RPMI8226 (cell line): ENCODE measurements at places on chromosomes 3 and 15.

- DNase-seq = peak; percentile 25
Observed at GRCh38 chr3:9028134-9028533, 64.9 kb upstream of the RAD18 start.

DNA sequence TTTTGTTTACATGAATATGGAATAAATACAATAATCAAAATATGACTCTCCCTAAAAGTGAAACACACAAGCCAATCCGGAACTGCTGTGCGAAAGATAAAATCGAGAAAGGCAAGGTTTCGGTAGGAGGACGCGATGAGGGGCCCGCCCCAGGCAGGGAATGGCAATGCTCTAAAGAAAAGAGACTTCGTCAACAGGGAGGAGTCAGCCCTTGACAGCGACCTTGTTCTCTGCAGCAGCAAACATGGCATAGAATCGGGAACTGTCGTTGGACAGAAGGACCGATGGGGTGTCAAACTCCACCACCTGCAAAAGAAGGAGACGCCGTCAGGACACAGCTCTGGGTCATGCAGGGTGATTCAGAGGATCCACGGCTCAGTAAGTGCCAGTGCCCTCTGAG lies 36.4 kb upstream of the PARL start:
- DNase-seq = no peak

DNA sequence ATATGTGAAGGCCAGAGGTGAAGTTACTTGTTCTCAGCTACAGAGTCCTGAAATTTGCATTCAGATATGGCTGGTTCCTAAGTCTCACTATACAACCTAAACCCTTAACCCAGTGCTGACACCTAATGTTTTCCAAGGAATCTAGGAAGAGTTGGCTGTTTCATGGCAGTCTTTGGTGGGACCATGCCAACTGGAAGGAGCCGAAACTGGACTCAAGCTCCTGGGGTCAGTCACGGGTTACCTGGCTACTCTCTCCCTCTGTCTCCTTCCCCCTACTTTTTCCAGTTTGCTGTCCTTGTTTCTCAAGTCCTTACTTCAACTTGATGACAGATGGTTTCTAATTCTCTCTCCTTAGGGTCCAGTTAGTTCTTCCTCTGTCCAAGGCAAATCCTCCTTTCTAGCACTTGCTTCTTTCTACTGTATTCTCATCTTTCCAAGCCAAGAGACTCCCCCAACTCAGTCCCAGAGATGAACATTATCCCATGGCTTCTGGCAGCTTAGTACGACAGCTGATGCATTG lies 88.6 kb upstream of the COL6A5 start:
- no peak for DNase-seq

DNA sequence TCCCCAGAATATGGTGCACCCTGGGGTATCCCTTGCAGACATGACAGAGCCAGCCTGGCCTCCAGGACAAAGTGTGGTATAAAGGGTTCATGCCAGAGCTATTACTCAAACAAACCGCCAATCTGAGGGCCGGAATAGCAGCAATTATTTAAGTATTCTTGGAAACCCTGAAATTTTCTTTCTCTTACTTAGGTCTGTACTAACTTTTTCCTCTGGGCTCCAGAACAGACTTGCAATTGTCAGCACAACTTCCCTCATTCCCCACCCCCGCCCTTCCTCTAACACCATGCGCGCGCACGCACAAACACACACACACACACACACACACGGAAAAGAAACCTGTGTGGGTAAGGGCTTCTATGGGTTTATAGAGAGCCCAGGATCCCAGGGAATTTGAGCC lies 56.3 kb downstream of the ISG20 start:
- no peak for DNase-seq

DNA sequence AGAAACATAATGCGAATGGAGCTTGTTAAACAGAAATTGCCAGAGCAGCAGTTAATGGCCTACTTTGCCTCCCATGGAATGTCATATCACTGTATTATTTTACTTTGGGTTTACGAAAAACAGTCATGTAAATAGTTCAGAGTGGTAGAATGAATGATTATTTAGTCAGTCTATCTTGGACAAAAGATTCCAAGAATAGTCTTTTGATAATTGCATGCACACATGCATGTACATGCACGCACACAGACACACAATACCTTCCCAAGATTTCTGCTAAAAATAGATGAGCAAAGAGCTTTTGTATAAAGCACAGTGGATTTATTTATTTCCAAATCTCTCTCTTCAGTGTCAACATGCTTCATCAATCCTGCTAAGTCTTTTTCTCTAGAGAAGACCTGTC lies 800.7 kb downstream of the DIPK2A start:
- no peak for DNase-seq

GRCh38 chr3:20974396-20974795 lies 776.6 kb downstream of the ZNF385D start:
- no peak for DNase-seq

DNA sequence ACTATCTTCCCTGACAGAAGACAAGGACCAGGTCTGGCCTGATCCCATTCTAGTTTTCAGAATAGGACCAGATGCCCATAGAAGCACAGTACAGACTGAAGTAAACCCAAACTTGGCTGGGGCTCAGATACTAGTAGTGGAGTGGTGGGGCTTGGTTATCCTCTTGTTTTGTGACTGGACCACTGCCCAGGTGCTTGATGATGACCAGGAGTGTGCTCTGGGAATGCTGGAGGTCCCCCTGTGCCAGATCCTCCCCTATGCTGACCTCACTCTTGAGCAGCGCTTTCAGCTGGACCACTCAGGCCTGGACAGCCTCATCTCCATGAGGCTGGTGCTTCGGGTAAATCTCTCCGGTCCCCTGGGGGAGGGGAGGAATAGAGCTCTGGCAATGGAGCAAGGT lies 36.3 kb downstream of the ESYT3 start:
- no peak for DNase-seq

GRCh38 chr3:124097362-124098131 lies 105.6 kb upstream of the ROPN1 start:
- DNase-seq = no peak

- no peak for DNase-seq
Observed at GRCh38 chr3:45623393-45623792, 28.8 kb downstream of the LIMD1 start.

- no peak for DNase-seq
Observed at GRCh38 chr3:154971341-154971740, 108.8 kb upstream of the MME start.

GRCh38 chr3:37935290-37935668 lies 55.3 kb upstream of the VILL start:
- DNase-seq = no peak
